ENCODE measurements at places on chromosomes 13 and 19.

GRCh38 chr13:113585896-113586295 lies 1.3 kb downstream of the TFDP1 start:
- no peak for DNase-seq

GRCh38 chr19:52369559-52370340 lies at the start of gene ZNF880:
ZNF880 (plus strand) TSS chr19:52369923; CDS start chr19:52369966, 43 bp downstream.
- DNase-seq, result peak; percentile 67

DNA sequence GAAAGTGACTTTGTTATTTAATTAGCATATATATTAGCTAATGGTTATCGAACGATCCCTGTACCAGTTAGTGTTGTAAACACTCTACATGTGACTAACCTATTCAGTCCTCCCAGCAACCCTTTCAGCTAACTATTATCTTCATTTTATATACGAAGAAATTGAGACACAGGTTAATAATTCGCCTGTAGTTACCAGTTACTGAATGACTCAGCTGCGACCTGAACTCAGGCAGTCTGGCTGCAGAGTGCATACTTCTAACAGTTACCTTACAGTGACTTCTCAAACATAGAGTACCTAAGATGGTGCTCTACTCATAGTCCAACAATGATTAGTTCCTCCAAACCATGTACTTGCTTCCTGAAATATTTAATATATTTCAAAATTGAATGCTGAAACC lies 117.7 kb downstream of the FNDC3A start:
- DNase-seq, result no peak

DNA sequence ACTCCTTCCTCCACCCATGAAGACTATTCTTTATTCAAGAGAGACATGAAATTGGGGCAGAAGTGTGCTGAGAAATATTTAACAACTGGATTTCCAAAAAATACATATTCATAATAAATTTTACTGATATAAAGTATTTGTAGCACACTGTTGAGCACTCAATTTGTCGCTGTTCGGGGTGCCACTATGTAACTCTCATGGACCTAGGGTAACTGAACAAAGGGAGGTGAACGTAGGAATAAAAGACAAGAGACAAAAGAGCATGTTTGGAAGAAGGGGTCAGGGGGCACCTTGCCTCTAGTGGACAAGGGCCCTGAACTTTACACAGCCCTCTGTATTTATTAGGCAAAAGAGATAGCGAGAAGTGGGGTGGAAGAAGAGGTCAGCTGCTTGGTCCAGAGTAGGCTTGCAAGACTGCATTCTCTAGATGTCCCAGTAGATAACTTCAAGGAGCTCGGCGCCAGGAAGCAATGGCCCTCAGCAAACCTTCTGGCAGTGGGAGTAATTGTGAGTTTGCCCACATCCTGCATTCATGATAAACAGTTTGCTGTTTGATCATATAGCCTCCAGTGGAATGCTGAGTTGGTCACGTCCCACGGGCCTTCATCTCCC lies 4.5 kb upstream of the ZNF175 start:
- DNase-seq, result no peak

GRCh38 chr13:28370448-28370847 lies 124.5 kb downstream of the FLT1 start:
- no peak for DNase-seq

DNA sequence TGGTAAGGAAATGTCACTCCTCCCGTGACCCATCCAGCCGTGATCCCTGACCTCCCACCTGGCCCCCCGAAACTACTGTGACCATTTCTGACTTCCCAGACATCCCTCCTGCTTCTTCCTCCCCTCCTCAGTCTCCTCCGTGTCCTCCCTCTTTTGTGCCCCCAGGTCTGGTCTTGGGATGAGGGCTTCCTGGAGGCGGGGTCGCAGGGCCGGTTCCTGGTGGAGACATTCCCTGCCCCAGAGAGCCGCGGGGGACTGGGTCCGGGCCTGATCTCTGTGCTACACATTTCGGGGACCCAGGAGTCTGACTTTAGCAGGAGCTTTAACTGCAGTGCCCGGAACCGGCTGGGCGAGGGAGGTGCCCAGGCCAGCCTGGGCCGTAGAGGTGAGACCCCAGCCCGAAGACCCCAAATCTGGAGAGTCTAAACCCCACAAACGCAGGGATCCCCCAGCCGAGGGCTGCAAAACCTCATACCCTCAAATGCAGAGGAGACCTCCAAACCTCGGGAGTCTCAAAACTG lies 5.0 kb downstream of the KIRREL2 start:
- no peak for DNase-seq

DNA sequence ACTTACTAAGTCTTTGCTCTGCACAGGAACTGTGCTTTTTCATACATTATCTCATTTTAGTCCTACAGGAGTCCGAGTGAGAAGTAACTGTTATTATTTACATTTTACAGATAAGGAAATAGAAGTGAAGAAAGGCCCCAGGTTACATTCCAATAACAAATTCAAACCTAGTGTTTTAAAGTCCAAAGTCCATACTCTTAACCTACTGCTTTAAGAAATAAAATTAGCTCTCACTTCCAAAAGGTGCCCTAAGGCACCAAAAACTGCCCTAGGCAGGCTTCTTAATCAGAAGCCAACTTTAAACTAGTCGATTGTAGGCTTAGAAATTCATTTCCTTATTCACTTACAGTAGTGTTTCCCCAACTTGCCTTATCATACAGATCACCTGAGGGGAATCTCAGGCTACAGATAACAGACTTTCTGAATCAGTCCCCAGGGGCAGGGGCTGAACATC lies 555.9 kb downstream of the DIAPH3 start:
- DNase-seq, result no peak

DNA sequence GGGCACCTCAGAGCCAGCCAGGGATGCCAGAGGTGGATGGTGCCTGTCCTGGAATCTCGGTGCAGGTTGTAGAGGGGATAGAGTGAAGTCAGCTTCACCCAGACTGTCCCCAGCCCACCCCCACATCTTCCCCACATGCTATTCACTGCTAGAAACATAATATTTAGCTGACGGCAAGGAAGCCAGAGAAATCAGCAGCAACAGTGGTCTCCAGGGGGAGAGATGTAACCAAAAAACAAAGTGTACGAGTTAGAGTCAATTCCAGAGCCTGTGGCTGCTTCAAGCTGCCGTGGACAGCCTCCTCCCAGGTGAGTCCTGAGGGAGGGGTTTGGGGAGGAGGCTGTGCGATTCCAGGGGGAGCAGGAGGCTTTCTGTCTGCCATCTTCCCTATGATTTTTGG lies 97.6 kb downstream of the ZNF536 start:
- DNase-seq, result no peak

- no peak for DNase-seq
These were observed 11.0 kb downstream of the ZNF552 start for GRCh38 chr19:57803594-57804325.

DNA sequence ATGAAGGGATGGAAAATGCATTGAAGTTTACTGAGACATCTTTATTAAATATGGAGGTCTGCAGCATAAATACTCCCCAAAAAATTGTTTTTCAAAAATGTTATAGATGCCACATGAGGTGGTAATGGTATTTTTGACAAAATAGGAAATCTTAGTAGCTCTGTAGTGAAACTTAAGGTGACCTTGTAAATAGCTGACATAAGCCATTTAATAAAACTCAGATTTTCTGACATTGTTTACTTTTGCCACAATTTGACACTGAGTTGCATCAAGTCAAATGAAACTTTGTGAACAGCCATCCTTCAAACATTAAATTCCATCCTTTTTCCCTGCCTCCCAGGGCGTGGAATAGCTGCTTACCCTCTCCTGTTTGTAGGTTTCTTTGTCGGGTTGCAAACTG lies 953.1 kb downstream of the PCDH17 start:
- DNase-seq, result no peak

DNA sequence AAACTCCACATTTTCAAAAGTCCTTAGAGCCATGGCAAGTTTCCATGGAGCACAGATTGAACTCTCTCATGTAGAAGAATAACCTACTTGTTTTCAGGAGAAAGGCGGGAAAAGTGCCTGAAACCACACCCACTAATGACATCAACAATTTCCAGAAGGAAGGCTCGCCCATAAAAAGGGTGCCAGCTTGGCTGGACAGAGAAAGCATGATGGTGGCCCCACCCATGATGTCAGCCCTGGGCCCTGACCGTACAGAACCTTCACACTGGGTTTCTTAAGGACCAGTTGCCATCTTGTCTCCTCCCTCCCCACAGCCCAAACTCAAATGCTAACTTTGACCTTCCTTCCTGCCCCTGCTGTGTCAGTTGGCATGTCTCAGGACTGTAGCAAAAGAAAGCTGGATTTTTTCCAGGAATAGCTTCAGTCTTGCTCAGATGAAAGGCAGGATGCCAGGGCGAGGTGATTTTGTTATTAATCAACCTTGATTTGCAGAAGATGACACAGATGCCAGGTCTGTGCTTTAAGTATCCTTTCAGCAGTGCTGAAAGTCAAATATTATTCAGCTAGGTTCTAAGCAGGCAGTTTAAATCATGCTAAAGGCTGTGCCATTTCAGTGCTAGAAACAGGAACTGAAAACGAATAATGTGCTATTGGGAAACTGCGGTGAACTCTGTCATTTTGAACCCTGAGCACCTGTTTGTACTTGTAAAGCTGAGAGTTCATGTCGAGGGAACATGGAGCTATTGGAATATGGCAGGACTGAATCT lies 89.5 kb upstream of the RFC3 start:
- DNase-seq, result no peak

Measured in NCI-H1417 treated with DMSO at 0.1 percent for 48 hours (cell line).